Melanocyte of skin (primary cell): ENCODE measurements at places on chromosomes 12 and 14. TPM values are rescaled to one million over a fixed set of nuclear protein-coding genes. Genes with fewer than 3 reads are reported as not detected.

Gene PRKD1
- 20.3 and 25.4 TPM in 2 replicates for total RNA-seq

Gene SPTLC2
- total RNA-seq, result 29.3 and 58.2 TPM in 2 replicates

Gene RAB35
- total RNA-seq, result 21.4 and 28.0 TPM in 2 replicates

Gene CELA1
- not detected in 2 replicates for total RNA-seq

Gene EIF4B
- total RNA-seq, result 469 and 982 TPM in 2 replicates

Gene MFAP5
- total RNA-seq, result 1.1 TPM in 1 of 2 replicates, not detected in the other

Gene CLBA1
- total RNA-seq, result 9.3 and 9.8 TPM in 2 replicates

Gene TDRD9
- 0.33 and 1.2 TPM in 2 replicates for total RNA-seq

Gene PRR4
- 1.4 and 3.3 TPM in 2 replicates for total RNA-seq

Gene FAM222A
- total RNA-seq, result 3.2 and 4.3 TPM in 2 replicates

Gene IL31
- not detected in 2 replicates for total RNA-seq

Gene ARL1
- 57.6 and 78.0 TPM in 2 replicates for total RNA-seq
